ENCODE measurements at places on chromosomes 4 and X.

GRCh38 chrX:153494061-153494460, 719 bp upstream of the BGN start:
- DNase-seq, result no peak

DNA sequence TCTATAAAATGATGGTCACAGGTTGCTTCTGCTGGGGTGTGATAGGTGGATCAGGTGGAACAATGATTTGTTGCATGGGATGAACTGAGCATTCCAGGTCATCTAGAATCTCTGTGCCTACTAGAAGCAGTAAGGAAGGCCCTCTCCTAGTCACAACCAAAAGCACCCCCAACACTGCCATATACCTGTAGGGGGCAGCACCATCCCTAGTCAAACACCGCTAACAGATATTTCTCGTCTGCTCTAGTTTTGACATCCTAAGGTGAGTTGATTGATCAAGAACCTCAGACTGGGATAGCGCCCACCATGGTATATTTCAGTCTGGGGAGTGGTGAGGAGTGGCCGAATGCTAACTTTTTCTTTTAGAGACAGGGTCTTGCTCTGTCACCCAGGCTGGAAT, 160.2 kb downstream of the NHS start:
- peak; percentile 1 for DNase-seq

GRCh38 chr4:185309770-185310169, 86.0 kb downstream of the LRP2BP start:
- no peak for DNase-seq

DNA sequence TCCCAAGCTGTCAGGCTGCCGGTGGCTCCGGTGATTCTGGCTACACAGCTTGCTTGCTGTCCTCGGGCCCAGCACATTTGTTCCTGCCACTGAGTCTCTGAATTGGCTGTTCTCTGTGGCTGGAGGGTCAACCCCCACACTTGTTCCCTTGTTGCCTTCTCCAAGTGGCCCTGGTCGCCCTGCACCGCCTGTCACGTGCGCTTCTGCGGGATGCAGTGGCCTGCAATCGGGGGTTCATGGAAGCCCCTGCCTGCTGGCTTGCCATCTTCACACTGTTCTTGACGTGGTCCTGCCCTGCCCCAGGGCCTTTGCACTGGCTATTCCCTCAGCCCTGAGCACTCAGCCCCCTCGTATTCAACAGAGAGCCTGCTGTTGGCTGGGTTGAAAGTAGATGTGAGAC, 8.1 kb downstream of the CLCN4 start:
- no peak for DNase-seq

- no peak for DNase-seq
Observed at GRCh38 chrX:15664487-15665444, at the start of gene CLTRN. CLTRN (minus strand) TSS chrX:15664805; CDS start chrX:15664775, 30 bp downstream.

- no peak for DNase-seq
Observed at GRCh38 chrX:590693-591404, 39.7 kb upstream of the SHOX start.

Data from hematopoietic multipotent progenitor cell treated with erythropoietin and hydrocortisone succinate and interleukin-3 and kit ligand, for 15 days (in vitro differentiated cells).